Iris pigment epithelial cell (primary cell): ENCODE measurements at places on chromosomes 2 and 18.
A peak's percentile ranks its signal among the peaks of the same experiment; 100 is the strongest.

GRCh38 chr2:71347517-71347916, 15.9 kb downstream of the ZNF638 start:
- DNase-seq = peak; percentile 31

DNA sequence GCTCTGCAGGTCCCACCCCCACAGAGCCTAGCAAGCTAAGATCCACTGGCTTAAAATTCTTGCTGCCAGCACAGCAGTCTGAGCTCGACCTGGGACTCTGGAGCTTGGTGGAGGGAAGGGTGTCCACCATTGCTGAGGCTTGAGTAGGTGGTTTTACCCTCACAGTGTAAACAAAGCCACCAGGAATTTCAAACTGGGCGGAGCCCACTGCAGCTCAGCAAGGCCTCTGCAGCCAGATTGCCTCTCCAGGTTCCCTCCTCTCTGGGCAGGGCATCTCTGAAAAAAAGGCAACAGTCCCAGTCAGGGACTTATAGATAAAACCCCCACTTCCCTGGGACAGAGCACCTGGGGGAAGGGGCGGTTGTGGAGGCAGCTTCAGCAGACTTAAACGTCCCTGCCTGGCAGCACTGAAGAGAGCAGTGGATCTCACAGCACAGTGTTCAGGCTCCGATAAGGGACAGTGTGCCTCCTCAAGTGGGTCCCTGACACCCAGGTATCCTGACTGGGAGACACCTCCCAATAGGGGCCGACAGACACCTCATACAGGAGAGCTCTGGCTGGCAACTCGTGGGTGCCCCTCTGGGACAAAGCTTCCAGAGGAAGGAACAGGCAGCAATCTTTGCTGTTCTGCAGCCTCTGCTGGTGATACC, 20.0 kb upstream of the NEMP2 start:
- DNase-seq = peak; percentile 12

- no peak for DNase-seq
Observed at GRCh38 chr2:163717515-163717914, 18.3 kb downstream of the FIGN start.

DNA sequence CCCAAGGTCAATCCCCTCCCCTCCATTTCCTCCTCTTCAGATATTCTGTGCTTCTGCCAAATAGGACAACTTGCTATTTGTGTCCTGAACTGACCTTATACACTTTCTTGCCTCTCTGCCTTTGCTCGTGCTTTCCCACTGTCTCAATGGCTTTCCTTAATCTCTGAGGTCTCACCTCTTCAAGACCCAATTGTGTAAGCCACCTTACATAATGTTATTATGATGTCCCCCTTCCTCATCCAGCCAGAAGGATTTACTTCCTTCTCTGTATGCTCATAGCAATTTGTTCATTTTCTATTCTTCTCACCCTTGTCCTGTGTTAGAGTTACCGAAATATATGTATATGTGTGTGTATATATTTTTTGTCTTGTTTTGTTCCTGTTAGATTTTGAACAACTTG, 26.9 kb upstream of the DARS1 start:
- DNase-seq = no peak

DNA sequence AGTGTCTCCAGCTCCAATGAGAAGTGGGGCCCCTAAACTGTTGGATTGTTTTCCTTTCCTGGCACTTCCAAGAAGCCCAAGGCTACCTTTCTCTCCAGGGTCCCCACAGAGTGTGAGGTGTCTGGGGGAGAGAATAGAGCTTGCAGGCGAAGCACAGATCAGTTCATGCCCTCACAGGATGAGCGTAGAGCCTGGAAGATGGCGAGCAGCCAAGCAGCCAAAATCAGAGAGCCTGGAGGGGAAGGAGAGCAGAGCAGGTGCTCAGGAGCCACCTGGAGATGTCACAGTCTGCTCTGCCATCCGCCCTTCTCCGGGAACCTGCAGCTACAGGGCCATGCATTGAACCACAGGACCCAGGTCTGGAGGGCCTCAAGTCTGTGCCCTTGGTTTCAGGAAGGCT, 54.7 kb upstream of the TCF7L1 start:
- DNase-seq = no peak

DNA sequence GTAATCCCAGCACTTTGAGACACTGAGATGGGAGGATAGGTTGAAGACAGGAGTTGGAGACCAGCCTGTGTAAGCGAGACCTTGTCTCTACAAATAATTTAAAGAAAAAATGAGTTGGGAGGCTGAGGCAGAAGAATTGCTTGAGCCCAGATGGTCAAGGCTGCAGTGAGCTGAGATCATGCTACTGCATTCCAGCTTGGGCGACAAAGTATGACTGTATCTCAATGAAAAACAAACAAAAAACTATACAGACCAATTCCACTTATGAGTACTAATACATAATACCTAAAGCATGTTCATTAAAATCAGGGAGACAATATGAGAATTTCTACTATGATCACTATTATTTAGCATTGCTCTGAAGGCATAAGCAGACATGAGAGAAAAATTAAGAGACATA, 12.6 kb downstream of the RNF149 start:
- peak; percentile 80 for DNase-seq

DNA sequence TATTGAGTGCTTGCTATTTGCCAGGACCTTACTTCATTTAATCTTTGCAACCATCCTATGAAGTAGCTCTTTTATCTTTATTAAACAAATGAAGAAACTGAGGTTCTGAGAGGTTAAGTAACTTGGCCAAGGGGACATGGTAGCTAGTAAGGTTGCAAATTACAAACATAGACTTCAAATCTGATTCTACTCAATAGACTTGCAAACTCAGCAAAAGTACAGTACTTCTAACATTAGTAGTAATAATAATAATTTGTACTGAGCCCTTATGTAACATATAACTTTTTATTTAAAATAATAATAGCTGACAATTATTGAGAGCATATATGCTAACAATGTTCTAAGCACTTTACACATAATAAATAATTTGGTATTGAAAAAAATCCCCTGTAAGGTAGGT, 255.7 kb upstream of the ATP5MC3 start:
- no peak for DNase-seq

GRCh38 chr2:167127135-167127534, 238.9 kb downstream of the XIRP2 start:
- DNase-seq = peak; percentile 50

GRCh38 chr2:199457147-199458008, at the start of gene SATB2:
Gene SATB2, minus strand, starts transcription at chr2:199457939. Its CDS starts 1,902 bp downstream, at chr2:199456037.
- DNase-seq = peak; percentile 58

DNA sequence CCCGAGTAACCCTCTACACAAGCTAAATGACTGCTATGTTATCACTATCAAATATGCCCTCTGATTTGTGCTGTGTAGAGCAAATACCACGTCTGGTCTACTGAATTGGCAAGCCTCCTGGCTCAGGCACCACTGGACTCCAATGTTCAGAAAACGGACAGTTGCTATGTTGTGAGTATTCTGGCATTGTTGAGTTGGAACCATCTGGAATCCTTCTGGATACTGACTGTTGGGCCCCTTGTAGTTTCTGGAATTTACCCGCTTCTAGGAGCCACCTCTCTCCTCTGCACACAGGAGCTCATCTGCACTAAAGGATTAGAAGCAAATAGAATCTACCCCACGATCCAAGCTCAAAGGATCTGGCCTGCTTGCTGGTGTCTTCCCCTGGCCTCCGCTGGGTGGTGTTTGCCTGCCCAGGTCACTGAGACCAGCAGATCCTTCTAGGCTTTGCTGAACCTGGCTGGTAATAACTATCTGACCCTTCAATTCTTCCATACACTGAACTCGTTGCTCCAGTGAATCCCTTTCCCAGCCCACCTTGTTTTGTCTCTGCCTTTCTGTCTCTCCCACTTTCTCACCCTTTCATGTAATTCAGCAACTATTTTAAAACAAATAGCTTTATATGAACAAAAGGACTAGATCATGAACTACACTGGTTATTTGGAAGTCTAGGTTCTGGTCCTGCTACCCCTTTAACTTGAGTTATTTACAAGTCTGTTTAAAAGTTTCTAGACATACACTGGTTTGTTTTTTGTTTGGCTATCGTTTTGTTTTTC, 2.1 kb upstream of the HAAO start:
- DNase-seq = peak; percentile 36

DNA sequence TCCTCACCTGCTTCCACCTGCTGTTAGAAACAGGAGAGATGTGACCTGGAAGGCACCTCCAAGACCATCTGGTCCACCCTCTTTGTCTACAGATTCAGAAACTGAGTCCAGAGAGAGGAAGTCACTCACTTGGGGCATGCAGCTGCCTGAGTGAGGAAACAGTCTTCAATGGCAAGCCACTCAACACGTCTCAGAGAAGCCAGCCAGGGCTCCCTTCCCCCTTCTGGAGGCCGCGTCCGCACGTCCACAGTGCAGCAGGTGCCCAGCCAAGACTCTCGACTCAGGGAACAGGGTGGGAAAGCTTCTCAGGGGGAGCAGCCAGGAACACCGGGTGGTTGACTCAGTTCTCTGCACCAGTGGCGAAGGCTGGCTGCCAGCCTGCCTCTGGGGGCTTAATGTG, 201.7 kb downstream of the BCL11A start:
- no peak for DNase-seq

DNA sequence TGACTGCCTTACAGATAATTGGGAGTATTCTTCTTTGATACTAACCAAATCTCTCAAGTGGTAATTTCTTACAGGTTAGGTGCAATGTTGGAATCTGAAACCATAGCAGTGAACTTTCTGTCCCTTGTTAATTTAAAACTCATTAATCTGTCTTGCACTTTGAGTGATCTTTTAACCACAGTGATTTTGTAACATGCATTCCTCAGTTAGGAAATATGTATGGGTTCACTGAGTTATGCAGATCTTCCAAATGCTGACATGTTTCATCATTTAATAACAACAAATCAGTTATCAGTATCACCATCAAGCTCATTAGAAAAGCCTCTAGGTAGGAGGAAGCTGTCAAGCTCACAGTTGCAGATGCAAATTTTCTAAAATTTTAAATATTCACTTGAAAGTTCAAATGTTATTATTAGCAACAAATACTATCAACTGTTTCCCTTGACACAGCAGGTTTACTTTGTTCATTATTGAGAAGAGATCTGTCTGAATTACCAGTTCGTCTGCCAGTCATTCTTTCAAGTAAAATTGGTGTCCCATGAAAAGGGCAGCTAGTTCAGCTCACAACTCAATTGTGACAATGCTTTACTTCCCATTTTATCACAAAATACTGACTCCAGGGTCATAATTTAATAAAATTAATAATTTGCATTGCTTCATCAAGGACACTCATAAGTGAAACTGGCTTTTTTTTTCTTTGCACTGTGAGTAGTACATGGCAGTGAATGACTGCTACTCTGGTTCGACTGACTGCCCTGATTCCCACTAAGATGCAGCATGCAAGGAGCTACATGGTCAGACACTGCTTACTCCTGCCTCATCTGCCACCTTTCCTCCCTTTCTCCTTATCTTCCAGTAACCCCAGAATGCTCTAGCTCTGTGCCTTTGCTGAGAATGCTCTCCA, 31.6 kb downstream of the SUCLG1 start:
- peak; percentile 79 for DNase-seq

DNA sequence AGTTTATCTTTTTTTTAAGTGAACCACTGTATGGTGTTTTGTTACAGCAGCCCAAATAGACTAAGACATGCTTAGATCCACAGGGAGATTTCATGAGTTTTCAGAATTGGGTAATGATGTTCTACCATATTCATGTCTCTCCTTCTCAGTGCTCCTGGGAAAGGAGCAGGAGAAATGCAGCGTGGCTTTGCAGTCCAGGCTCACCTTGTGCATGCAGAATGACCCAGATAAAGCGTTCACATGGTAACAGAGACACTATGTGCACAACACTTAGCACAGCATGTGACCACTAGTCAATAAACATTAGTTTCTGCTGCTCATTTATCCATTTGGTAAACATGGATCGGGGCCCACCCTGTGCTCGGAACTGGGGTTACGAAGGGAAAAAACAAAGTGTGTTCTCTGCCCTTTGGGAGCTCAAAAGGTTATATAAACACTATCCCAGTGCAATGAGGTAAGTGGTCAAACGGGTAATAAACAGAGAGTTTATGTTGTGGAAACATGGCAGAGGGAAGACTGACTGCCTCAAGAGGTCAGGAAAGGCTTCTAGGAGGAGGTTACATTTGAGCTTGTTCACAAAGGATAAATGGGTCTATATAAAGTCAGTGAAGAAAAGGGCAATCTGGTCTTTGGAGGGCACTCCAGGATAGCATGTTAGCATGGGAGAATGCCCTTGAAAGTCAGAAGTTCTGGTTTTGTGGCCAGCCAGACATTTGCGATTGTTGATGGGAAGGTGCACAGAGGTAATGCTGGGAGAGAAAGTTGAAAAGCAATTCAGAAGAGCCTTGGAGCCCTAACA, 299.2 kb downstream of the TDRD15 start:
- peak; percentile 20 for DNase-seq

- DNase-seq = no peak
Observed at GRCh38 chr18:51133580-51134160, 63.8 kb downstream of the MEX3C start.

- DNase-seq = peak; percentile 10
Observed at GRCh38 chr18:73980289-73980979, 167.2 kb downstream of the FBXO15 start.

DNA sequence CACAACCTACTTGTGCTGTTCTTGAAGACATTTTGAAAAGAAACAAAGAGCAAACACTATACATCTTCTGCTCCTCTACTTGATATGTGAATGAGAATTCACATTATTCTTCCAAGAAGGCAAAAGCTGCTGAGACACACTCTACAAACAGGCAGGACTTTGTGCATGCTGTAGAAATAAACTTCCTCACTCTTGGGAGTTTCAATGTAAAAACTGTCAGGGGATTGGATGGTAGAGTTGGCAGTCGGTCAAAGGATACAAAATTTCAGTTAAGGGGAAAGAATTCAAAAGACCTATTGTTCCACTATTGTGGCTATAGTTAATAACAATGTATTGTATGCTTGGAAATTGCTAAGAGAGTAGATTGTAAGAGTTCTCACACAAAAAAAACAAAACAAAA, 196.3 kb downstream of the MC4R start:
- DNase-seq = no peak

DNA sequence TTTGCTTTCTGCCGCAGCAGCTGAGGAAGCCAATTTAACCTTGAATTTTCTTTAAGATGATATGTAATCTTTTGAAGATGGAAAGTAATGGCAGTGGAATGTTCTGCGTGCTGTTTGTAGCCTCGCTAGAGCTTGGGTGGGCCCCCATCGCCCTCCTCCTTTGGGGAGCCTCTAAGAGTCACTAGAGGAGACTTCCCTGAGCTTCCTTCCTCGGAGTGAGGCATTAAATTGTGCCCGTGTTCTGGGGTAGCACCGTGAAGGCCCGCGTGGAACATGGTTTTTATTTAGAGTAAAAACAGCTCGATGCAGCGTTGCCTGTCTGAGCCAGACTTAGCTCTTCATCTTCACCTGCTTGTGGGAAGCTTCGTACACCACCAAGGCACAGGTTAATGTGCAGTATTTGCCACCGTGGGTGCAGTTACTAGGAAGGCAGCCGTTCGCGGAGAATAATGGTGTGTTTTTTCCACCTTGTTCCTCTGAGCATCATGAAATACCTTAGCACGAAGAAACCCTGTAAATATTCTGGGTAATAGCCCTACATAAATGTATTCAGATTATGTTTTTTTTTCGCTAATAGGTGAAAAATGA, 38.5 kb downstream of the NCK2 start:
- no peak for DNase-seq

- DNase-seq = no peak
Observed at GRCh38 chr2:36634981-36635597, 37.1 kb upstream of the FEZ2 start.

- peak; percentile 57 for DNase-seq
Observed at GRCh38 chr2:55861733-55862132, 61.8 kb downstream of the EFEMP1 start.
